ENCODE measurements at places on chromosomes 2 and 18. TPM values are rescaled to one million over a fixed set of nuclear protein-coding genes. Genes with fewer than 3 reads are reported as not detected.

The ID2 gene
- 84.5 TPM for total RNA-seq

The HOXD13 gene
- total RNA-seq = 1.1 TPM

The CPS1 gene
- total RNA-seq = 1.8 TPM

The NAT8 gene
- not detected for total RNA-seq
